IPS DF 6.9 (cell line): ENCODE measurements at places on chromosomes 6 and 20.

- DNase-seq, result no peak
Measured at GRCh38 chr6:166553563-166554271, 32.8 kb downstream of the RAMACL start.

DNA sequence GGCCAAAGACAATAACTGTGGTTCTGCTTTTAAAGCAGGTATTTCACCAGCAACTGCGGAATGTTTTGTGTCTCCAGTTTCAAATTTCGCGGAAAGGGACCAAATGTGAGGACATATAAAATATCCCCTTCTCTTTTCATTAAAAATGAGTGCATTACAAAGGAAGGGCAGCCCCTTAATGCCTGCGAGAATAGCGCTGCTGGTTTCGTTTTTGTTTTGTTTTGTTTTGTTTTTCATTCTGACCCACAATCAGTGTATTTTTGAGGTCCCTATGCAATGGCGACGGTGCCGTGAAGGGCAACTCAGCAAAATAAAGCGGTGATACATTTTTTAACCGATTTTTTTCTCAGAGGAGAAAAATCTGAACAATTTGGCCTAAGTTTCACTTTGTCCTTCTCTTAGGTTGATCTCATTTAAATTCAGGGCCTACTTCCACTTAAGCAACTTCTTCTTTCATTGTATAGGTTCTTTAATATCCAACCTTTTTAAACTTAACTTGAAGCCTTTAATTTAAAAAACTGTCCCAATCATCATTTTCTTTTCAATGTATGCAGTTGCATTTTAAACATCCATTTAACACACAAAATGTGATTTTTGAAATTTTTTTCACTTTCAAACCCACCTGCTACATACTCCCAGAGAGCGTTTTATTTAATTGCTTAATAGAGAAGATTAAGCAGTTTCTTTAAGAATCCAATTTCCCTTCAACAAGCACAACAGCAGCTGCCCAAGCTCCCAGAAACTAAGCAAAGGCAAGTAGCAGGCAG, 2.9 kb upstream of the HIVEP2 start:
- no peak for DNase-seq

- DNase-seq, result no peak
Measured at GRCh38 chr6:159116343-159116742, 52.9 kb upstream of the FNDC1 start.

DNA sequence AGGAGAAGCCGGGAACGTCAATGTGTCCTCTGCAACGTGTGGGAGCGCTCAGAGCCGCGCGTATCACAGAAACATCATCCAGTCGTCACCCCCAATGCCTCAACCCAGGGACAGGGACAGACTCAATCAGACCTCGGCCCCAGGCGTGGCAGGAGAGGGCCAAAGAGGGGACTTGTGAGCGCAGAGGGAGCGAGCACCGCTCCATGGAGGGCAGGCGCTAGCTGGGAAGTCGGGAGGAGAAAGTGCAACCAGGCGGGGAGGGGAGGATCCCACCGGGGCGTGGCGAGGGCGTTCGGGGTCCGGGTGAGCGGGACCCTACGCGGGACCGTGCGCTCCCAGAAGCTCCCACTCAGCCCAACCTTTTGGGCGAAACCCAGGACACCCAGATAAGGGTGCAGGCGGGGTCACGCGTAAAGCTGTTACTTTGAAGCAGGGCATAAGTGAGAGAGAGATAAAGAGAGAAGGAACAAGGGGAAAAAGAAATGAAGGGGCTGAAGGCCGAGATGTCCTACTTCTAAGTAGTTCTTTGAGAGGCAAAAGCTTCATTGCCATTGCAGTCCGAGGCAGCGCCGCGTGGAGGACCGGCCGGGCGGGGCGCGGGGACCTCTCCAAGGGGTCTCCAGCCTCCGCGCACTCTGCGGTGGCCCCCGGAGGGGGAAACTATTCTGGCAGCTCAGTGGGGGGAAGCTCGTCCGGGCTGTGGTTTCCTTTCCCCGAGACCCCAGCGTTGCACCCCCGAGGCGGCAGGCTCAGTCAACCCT, 862 bp upstream of the SOBP start:
- no peak for DNase-seq

GRCh38 chr6:163536770-163537169, 122.3 kb downstream of the QKI start:
- no peak for DNase-seq

DNA sequence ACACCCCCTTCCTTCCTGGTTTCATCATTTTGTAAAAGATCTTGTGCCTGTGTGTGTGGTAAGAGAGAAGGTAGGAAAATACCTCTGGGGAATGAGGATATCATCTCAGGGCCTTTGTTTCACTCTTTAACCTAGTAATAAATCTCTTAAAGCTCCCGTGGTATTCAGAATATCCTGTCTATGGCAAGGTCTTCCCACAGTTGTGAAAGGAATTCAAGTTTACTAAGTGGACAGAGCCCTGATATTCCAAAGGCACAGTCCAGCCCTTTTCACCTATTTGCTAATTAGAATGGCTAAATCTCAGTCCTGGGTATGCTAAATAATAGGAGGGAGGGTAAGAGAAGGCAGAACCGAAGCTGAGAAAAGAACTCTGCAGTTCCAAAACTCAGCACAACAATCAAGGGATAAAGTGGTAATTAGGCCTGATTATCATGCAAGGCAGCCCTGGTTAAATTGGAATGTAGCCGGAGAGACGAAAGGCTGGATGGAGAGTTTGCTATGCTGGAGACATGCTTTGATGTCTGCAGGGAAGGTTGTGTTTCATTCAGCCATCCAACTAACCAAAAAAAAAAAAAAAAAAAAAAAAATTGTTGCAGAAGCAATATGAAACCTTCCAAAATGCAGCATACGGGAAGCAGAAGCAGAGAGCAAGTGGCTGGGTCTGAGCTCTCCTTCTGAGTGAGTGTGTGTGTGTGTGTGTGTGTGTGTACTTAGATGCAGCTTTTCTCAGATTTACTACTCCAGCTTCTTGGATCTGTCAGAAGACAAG, 28.5 kb upstream of the PIM1 start:
- DNase-seq, result peak; percentile 92

GRCh38 chr6:10421158-10421920, 6.5 kb upstream of the TFAP2A start:
- no peak for DNase-seq
